Hepatocyte (in vitro differentiated cells): ENCODE measurements at places on chromosomes 11 and 22. TPM values are rescaled to one million over a fixed set of nuclear protein-coding genes. Genes with fewer than 3 reads are reported as not detected.

Gene LRRC10B
- 0.20 and 0.43 TPM in 2 replicates for total RNA-seq

Gene PANX3
- not detected in 2 replicates for total RNA-seq

Gene CARD18
- not detected in 2 replicates for total RNA-seq

Gene C11orf52
- 8.7 and 14.8 TPM in 2 replicates for total RNA-seq

Gene ADAMTS15
- 10.1 and 14.6 TPM in 2 replicates for total RNA-seq

Gene MMP1
- 24.6 and 30.2 TPM in 2 replicates for total RNA-seq

Gene PLAAT5
- 0.92 and 1.6 TPM in 2 replicates for total RNA-seq

Gene FOLH1
- not detected in 2 replicates for total RNA-seq

Gene SYT9
- 0.84 and 1.3 TPM in 2 replicates for total RNA-seq

Gene MS4A1
- total RNA-seq: not detected in 2 replicates

Gene PRR33
- not detected in 2 replicates for total RNA-seq

Gene MYBPC3
- 0.68 and 1.4 TPM in 2 replicates for total RNA-seq

Gene GVQW3
- 2.3 and 6.0 TPM in 2 replicates for total RNA-seq

Gene C11orf97
- not detected in 2 replicates for total RNA-seq

Gene ARHGAP20
- total RNA-seq: 2.6 and 4.8 TPM in 2 replicates

Gene INS
- total RNA-seq: not detected in 2 replicates

Gene BIK
- 2.0 and 10.6 TPM in 2 replicates for total RNA-seq
